ENCODE measurements at places on chromosomes 6 and 20.
A peak's percentile ranks its signal among the peaks of the same experiment; 100 is the strongest.

DNA sequence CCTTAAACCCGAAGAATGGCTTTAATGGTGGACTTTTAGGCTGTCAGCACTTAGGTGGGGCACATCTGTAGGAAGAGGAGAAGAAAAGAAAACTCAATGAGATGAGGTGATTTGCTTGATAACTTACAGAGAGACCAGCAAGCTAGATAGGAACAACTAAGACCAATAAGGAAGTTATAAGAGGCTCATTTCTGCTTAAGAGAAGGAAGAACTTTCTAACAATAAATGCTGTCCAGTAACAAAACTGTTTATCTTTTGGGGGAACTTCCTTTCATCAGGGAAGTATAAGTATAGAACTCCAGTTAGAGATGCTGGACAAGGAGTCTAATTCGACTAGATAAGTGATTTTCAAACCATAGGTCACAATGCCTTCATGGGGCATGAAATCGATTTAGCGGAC, 107.2 kb upstream of the SIRPA start:
- no peak for DNase-seq

DNA sequence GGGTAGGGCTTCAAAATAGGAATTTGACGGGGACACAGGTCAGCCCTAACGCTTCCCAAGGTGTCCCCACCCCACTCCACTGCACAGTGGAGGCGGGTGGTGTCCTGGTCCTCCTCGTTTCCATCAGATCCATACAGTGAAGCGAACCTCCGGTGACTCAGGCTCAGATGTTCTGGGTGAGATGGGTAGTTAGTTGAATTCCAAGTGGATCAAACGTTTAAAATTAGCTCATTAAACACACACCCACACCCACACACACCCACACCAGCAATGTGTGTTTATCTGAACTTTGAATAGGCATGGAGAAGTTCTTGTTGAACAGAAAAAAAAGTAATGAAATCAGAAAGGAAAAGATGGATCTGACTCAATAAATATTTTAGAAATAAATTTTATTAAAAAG, 58.9 kb downstream of the CDH4 start:
- no peak for DNase-seq

DNA sequence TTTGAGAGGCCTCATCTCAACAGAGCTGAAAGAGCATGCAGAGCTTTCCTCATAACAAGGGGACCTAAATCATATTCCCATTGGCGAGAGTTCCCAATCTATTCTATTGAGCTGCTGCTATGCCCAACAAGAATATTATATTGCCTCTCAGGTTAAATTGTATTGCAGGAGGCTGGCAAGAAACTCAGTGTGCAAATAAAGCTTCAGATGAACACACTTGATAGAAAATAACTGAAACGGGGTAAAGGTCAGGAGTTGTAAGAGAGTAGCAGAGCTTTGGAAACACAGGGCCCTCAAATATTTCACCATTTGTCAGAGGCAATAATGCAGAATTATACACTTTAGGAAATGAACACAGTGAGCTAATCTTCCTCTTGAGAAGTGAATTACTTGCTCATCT, 364.3 kb upstream of the SPTLC3 start:
- DNase-seq: no peak

GRCh38 chr6:157785636-157786035, 37.4 kb upstream of the SNX9 start:
- no peak for DNase-seq

- no peak for DNase-seq
These were observed 71.1 kb upstream of the THEMIS start for GRCh38 chr6:127971945-127972391.

DNA sequence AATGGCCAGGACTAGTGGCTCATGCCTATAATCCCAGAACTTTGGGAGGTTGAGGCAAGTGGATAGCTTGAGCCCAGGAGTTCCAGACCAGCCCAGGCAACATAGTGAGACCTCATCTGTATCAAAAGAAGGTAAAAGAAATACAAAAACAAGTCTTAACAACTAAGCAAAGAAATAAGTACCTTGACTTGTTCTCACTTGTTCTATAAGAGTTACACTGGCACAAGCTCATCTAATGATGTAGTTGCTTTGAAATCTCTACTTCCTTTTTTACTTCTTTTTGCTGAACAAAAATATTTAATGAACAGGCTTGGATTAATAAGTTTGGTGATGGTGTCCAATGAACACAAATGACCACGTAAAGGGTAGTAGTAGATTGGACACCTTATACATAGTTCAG, 72.2 kb downstream of the SGK1 start:
- no peak for DNase-seq

GRCh38 chr6:106599440-106599839, 29.9 kb downstream of the RTN4IP1 start:
- DNase-seq: no peak

GRCh38 chr6:44255871-44256774, 1.2 kb downstream of the SLC35B2 start:
- DNase-seq: no peak

- no peak for DNase-seq
These were observed 99.0 kb upstream of the PREP start for GRCh38 chr6:105501826-105502344.

- no peak for DNase-seq
These were observed 11.9 kb downstream of the PCMT1 start for GRCh38 chr6:149761438-149761837.

DNA sequence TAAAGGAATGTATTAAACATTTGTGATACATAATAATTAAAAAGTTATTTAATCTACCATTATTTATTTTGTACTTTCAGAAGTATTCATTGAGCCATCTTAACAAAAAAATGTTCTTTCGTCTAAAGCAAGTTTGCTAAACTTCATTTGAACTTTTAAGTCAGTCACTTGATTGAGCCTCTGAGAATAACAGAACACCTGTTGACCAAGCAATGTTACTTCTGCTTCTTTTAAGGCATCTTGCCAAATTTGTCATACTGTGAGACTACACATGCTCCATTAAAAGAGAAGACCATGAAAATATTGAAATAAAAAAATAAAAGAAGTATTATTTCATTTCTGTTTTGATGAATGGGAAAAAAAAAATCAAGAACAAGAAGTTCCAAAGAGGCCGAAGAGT, 141.8 kb upstream of the BMP5 start:
- no peak for DNase-seq

GRCh38 chr6:3138341-3138740, 19.0 kb downstream of the TUBB2A start:
- DNase-seq: no peak

- no peak for DNase-seq
These were observed 172.8 kb upstream of the SNX9 start for GRCh38 chr6:157650261-157650640.

DNA sequence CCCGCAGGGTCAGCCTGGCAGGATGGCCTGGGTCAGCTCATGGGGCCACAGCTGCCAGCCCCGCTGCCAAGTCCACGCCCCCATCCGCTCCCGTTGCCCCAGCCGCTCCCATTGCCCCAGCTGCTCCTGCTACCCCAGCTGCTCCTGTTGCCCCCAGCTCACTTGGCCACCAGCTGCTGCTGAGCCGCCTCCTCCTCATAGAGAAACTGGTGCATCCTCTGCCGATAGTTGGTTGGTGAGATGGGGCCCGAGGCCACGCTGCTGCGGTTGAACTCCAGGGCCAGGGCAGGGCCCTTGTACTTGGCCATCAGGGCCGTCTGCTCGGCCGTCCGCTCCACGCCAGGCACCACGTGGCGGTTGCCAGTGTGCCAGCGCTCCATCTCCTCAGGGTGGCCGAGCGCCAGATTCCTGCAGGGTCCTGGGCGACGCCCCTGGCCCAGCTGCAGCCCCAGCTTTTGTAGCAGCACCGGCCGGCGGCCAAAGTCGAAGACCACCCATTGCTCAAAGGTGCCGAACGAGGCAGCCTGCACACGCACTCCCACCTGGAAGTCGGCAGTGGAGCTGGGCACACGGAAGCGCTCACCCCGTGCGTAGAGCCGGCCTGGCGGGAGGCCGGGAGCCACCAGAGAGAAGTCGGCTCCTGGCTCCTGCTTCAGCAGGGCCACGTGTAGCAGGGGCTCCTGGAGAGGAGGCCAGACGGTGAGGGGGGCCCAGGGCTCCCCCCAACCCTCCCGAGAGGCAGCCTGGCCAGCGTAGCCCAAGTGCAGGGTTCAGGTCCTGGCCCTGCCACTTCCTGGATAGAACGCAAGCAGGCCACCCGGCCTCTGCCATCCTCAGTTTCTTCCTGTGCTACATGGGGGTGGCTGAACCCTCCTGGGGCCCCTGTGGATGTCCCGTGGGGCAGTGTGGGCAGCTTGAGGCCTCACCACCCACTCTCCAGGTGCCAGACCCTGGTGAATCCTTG, 4.8 kb downstream of the HELZ2 start:
- DNase-seq: no peak

GRCh38 chr20:1272368-1273100, 6.4 kb downstream of the SNPH start:
- no peak for DNase-seq

DNA sequence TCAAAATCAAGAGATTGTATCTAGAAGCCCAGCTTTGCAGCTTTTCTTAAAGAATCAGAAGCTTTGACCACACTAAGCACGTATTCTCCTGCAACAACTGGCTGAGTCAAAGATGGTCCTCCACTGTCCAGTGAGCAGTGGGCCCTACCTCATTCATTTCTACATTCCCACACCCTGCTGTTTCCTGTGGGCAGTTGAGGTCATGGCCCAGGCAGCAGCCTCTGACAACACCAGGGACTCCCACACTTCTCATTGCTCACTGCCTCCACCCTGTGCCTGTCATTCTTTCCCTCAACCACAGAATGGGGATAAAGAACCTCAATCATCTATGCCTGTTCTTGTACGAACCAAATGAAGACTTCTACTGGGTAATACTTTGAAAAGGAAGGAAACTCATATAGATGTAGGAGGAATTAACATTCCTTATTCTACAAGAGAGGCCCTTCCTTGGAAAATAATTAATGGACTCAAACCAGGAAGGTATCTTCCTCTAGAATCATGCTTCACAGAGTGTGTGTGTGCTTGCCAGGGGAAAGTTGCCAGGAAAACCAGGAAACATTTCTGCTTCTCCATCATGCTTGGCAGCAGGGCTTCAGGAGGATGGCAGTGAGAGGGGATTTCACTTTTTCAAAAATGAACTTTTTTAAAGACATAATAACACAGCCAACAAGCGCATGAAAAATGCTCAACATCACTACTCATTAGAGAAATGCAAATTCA, 191.7 kb upstream of the RIN2 start:
- no peak for DNase-seq

GRCh38 chr6:15243910-15244619, 1.8 kb upstream of the JARID2 start:
- no peak for DNase-seq

DNA sequence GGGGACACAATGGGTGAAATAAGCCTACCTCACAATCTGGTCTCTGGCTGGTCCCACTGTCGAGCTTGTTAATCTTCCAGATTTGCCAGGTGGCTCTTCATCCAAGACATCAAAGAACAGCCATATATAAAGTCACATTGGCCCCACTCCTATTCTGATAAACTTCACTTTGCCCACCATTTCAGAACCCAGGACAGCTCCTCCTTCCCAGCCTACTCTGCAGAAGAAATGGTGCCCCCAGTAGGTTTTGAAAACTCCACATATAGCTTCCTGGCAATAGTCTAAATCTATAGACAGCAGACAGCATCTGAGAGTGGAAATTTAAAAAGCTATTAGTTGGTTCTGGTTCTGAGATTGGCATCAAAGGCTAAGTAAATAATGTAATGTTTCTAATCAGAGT, 143.1 kb upstream of the PCSK2 start:
- DNase-seq: no peak

- DNase-seq: no peak
These were observed 8.2 kb upstream of the BCAS4 start for GRCh38 chr20:50786703-50787102.

- no peak for DNase-seq
These were observed 250.9 kb upstream of the PDE10A start for GRCh38 chr6:165913676-165914570.

DNA sequence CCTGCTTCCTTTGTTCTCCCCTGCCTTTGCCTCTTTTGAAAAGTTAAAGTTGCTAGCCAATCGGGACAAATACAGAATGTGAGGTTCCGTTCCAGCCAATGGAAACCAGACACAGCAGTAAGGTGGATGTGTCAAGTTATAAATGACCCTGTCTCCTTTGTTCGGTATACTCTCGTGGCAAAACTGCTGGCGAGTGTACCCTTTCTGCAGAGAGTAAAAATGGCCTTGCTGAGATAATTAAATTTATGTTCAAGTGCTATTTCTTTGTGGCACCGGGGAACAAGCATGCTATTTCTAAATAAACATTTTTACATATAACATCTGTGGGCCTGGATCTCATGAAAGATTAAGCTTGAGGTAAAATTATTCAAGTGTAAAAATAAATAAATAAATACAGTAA, 50.2 kb downstream of the RARS2 start:
- DNase-seq: no peak

DNA sequence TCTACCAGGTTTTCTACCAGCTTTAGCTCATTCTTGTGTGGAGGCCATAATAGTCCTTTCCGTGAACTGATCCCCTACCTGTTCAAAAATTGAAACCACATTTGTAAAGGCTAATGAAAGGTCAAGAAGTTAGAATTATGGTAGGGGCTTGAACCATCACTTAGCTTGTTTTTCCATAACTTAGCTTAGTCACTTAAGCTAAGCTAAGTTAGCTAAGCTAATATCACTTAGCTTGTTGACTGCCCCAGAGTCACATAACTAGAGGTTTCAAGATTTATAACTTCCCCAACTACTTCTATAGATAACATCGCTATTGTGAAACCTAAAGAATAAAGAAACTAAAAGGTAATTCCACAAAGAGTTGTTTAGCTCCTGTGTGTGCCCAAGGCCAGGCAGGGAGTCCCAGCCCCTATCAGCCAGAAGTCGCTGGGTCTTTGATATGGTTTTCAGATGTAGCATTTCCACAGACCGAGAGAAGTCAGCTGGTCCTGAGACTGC, 131.8 kb downstream of the VEGFA start:
- no peak for DNase-seq

DNA sequence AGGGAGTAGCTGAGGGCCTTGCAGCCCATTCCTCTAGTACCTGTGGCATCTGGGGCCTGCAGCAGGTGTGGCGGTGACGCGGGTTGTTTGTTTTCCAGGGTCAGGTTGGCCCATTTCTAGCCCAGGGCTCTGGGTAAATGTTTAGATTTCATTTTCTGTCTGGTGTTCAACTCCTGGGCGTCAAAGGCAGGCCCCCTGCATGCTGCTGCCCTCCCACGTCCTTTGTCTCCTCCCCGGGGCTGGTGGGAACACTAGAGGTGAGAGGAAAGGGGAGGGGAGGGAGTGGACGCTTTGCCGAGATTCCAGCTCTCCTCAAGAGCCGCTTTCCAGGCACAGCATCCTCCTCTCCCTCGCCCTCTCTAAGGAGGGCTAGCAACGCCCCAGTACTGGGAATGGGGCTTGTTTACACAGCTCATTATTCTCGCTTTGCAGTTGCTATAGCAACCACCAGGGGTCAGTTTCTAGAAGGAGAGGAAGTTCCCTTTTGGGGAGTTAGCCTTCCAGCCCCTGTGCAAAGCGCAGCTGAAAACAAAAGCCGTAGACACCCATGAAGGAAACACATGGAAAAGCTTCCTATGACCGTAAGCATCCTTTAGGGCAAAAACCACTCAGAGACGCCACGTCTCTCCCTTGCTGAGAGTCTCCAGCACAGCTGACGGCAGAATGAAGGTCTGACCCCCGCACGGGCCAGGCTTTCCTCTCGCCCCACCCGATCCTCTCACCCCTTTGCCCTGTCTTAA, 170.6 kb downstream of the LY86 start:
- peak; percentile 51 for DNase-seq

Measured in BE2C (cell line).